ENCODE measurements at places on chromosomes 4 and X.
A peak's percentile ranks its signal among the peaks of the same experiment; 100 is the strongest.

DNA sequence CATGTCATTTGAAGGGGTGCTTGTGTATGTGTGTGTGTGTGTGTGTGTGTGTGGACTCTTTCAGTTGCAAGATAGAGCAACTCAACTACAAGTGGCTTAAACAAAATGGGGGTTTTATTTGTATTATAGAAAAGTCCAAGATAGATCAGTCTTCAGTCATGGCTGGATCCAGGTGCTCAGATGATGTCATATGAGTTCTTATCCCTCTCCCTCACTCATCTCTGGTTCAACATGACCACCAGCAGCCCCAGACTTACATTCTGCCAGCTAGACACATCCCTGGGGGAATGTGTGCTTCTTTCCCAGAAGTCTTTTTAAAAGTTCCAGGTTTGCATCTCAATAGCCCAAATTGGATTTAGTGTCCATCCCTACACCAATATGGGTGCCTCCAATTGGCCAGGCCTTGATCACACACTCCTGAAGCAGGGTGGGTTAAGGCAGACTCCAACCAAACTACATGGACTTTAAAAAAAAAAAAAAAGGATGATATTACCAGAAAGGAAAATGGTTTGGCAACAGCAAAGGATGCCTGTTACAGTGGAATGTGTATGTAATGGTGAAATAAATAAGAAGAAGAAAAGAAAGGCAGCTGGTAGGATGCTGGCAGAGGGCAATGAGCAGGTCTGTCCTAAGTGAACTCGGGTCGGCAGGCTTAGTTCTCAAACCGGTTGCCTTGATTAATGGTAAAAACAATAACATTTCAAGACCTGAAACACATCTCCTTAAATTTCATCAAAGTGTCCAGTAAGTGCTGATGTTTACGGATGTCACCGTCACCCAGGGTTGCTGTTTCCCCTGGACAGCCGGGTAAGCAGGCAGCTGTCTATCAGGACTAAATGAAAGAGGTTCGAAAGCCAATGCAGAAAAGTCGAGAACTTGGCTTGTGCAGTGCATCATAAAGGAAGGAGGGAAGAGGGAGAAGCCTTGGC lies 107.7 kb downstream of the SMIM20 start:
- no peak for DNase-seq

GRCh38 chr4:40377512-40378365 lies 42.6 kb downstream of the CHRNA9 start:
- DNase-seq, result no peak

GRCh38 chrX:77446908-77447652 lies at the start of gene FGF16:
FGF16 (plus strand) TSS chrX:77447389; CDS start chrX:77447675, 286 bp downstream.
- DNase-seq, result no peak

- DNase-seq, result no peak
Observed at GRCh38 chr4:153402366-153402765, 57.9 kb downstream of the MND1 start.

GRCh38 chr4:185597532-185598188 lies 62.4 kb upstream of the PDLIM3 start:
- DNase-seq, result peak; percentile 80

DNA sequence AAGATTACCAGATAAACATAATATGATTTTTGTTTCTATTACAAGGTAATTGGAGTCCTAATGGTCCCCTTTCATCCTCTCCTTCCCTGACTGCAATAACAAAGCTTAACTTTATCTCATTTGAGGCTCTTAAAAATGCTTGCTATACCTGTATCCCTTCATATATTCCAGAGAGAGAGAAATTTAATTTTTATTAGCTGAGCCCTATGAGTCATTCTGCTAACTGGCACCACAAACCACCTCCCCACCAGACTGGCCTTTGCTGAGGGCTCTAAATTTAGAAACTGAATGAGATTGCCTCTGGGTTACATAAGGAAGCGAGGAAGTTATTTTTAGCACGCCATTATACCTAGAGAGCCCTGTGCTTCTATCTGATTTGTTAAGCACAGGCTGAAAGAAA lies 27.4 kb downstream of the CBLL2 start:
- DNase-seq, result peak; percentile 1

DNA sequence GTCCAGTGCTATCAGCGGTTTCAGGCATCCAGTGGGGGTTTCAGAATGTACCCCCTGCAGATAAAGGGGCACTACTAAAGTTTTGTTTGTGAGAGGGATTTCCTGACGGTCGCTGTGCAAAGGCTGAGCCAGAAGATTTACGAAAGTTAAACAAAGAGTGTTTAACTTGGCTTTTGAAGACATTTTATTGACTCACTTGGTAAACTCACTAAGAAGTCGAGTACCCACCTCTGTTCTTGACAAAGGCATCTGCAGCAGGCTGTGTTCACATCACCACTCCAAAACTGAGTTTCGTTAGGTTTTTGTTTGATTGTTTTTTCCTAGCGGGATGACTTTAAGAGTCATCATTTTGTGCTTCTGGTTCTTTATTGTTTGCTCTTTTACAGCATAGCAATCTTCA lies 143.9 kb upstream of the TBL1X start:
- DNase-seq, result no peak

- DNase-seq, result no peak
Observed at GRCh38 chr4:51853027-51853682, 10.2 kb downstream of the DCUN1D4 start.

DNA sequence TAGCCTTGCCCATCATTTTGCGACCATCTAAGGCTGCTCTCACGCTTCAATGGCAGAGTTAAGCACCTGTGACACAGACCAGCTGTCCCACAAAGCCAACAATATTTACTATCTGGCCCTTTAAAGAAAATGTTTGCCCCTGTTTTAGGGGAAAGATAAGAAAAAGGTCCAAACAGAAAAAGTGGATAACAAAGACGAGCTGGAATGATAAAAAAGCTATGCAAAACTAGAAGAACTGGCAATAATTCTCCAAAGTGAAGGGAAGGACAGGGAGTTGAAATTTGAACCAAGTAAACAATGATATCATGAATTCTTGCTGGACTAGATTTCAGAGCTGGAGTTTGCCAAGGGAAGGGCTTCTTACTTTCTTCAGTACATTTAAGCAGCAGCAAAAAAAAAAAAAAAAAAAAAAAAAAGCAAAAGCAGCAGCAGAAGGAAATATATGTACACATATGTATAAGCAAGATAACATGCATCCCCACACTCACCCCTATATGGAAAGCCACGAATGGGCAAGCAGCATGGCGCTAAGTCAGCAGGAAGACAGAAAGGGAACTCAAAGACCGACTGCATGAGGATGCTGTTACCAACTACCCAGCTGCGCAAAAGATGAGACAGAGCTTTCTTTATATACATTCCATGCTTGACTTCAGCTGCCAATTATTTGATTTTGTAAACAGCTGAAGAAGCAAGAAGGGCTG lies 12.5 kb downstream of the TRAPPC2 start:
- DNase-seq, result peak; percentile 43

DNA sequence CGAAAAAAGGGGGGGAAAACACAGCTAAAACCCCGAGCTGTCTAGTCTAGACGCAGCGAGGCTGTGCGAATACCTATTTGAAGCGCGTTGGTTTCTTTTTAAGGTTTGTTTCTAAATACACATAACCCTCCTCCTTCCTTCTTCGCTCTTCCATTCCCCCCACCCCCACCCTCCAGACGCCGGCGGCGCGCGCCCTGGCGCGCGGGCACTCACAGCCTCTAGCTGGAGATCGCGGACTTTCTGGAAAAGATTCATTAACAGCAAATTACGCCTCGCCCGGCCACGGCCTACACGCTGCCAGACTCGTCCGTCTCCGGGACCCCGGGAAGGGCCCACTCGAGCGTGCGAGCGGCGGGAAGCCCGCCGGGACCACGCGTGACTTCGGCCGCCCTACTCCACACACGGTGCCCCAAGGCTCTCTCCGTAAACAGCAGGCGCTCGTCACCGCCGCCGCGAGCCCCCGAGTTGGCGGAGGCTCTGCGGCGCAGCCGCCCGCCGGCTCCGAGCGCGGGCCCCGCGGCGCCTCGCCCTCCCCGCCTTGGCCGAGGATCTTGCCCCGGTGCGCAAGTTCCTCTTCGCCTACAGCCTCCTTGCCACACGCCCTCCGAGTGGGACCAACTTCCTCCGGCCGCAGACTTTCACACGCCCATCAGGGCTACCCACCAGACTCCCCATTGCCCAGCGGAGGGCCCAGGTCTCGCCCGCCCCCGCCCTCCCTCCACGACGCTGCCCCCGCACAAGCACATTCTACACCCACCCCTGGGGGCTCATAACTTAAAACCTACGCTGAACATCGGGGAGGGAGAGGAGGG lies 2.0 kb downstream of the BCOR start:
- DNase-seq, result peak; percentile 52

- DNase-seq, result no peak
Observed at GRCh38 chrX:41661366-41662095, 27.2 kb upstream of the GPR34 start.

- DNase-seq, result no peak
Observed at GRCh38 chr4:122687531-122688061, 44.9 kb upstream of the BBS12 start.

DNA sequence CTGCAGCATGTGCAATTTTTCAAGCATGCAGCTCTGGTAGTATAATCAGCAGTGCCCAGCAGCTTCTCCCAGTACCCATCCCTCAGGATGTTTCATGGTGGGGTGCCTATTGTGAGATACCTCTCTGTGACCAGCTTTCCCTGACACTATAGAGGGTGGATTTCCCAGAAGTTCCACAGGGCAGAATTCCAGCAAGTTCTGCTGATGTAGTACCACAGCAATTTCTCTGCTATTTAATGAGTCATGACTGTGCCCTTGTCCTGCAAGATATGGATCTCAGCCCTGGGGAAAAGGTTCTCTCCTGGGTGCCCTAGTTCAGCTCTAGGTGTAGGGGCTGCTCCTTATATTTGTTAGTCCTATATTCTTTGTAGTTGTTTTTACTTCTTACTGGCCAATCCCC lies 174.8 kb downstream of the ENOX2 start:
- no peak for DNase-seq

- no peak for DNase-seq
Observed at GRCh38 chrX:69508610-69509009, 4.5 kb downstream of the NALF2 start.

GRCh38 chrX:128807367-128807766 lies 715.9 kb downstream of the SMARCA1 start:
- peak; percentile 17 for DNase-seq

GRCh38 chr4:82043809-82044137 lies 330.0 kb downstream of the HNRNPD start:
- DNase-seq, result no peak

DNA sequence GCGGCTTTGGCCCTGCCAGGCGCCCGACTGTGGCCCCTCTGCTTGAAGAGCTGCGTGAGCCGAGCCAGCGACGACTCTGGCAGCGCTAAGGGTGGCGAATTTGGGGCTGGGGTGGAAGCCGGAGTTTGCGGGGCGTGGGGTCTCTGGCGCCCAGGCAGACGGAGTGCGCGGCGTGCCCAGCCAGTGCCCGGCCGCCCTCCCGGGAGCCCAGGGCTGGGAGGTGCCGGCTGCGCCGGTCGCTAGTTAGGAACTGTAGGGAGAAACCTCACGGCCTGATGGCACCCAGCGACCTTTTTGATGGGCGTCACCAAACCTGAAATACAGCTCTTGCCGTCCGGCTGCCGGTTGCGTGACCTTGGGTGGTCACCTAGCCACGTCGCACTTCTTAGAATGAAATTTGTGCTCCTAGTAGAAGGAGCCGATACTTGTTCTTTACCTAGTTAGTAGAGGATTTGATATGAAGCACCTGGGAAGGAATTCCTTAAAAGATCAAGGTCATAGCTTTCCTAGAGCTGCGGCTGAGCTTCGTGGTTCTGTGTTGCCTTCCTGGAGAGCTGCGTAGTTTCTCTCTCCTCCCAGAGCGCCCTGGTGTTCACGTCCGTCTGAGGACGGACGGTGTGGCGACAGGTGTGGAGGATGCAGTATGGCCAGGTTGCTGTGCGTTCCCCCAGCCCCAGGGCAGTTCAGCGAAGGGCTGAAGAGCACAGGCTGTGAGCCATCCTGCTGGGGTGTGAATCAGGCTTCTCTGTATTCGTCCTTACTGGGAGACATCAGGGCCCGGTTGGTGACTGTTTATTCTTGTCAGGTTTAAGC lies 680 bp downstream of the MAEA start:
- DNase-seq, result peak; percentile 36

- DNase-seq, result no peak
Observed at GRCh38 chr4:41410049-41410448, 127.9 kb upstream of the LIMCH1 start.

GRCh38 chr4:40628888-40629287 lies 776 bp downstream of the RBM47 start:
- DNase-seq, result no peak

GRCh38 chr4:117676153-117676552 lies 358.1 kb upstream of the NDST3 start:
- no peak for DNase-seq

GRCh38 chr4:21655031-21655430 lies 293.5 kb downstream of the KCNIP4 start:
- DNase-seq, result no peak

GRCh38 chr4:55549888-55550287 lies 3.2 kb upstream of the CLOCK start:
- DNase-seq, result no peak

GRCh38 chrX:39174772-39175417 lies 373.6 kb downstream of the MID1IP1 start:
- DNase-seq, result no peak

GRCh38 chr4:173446416-173446815 lies 47.5 kb upstream of the SCRG1 start:
- DNase-seq, result peak; percentile 36

- DNase-seq, result no peak
Observed at GRCh38 chrX:22315151-22315550, 42.4 kb downstream of the CBLL2 start.

- no peak for DNase-seq
Observed at GRCh38 chr4:41318839-41319530, 62.3 kb downstream of the UCHL1 start.

DNA sequence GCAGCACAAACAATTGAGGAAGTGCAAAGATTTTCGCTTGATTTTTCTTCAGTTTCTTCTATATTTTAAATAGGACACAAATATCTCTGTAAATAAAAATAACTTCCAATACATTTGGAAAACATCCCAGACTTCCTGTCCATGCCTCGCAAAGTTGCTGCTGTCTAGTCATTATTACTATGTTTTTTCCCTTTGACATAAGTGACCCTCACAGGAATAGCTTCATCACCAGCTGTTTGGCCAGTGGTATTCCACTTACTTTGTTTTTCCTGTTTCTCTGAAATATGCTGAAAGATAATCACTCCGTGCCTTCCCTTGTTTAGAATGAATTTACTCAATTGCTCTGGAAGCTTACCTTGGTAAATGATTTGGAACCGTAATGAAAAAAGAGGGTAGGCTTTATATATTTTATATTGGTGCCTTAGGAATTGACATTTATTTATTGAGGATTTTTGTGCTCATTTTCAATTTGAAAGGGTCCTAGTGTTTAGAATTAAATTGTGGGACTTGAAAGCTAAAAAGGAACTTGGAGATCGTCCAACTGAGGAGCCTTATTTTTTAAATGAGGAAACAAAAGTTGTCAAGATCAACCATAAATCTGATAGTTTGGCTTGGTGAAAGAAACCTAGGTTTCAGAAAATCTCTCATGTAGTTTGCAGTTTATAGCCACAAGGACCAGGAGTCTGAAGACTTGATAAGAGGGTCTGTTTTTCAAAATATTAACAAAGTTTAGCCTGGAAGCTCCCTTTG lies 65.6 kb downstream of the CDKL5 start:
- no peak for DNase-seq
